Effector memory CD8-positive, alpha-beta T cell (primary cell): ENCODE measurements at places on chromosomes 11 and 22.

DNA sequence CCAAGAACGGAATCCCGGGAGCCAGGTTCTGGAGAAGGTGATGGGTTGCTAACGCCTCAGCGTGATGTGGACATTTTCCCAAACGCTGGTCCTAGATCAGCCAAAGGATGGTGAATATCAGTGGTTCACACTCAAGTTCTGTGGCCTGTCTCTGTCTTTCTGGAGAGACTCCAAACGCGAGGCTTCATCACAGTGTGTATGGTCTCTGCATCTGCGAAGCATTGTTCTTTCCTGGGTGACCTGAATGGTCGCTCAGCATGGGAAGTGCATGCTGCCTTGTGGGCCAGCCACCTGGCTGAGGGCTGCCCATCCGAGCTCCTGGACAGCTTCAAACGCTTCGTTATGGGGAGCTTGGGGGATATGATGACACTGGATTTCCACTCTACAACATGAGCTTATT, 810.0 kb downstream of the TBC1D22A start:
- H3K4me3 ChIP-seq = no peak overlapping the region
- peaks cover 18% of the 10 kb centered on the region for H3K27me3 ChIP-seq
- no peaks in the 10 kb centered on the region for H3K4me1 ChIP-seq

DNA sequence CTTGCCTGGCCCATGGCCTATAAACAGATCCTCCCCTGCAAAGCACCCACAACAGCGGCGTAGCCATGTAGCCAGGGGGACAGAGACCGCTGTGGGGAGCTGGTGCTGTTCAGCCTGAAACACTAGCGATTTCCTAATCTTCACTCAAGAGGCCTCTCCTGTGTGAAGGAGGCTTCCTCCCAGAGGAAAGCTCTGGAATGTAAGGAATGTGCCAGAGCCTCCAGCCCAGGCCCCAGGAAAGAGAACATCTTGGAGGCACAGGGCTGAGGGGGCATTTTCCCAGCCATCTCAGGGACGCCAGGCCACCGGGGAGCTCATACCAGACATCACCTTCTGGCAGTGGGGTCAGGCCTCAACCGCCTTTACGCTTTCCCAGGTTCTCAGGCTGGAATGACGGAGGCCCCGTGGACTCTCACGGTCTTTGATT, 24.0 kb downstream of the MIAT start:
- H3K4me1 ChIP-seq = peaks cover 42% of the 10 kb centered on the region
- no peak for DNase-seq
- H3K27ac ChIP-seq = peak overlapping the region; percentile 17
- H3K36me3 ChIP-seq = peaks cover 27% of the 10 kb centered on the region

DNA sequence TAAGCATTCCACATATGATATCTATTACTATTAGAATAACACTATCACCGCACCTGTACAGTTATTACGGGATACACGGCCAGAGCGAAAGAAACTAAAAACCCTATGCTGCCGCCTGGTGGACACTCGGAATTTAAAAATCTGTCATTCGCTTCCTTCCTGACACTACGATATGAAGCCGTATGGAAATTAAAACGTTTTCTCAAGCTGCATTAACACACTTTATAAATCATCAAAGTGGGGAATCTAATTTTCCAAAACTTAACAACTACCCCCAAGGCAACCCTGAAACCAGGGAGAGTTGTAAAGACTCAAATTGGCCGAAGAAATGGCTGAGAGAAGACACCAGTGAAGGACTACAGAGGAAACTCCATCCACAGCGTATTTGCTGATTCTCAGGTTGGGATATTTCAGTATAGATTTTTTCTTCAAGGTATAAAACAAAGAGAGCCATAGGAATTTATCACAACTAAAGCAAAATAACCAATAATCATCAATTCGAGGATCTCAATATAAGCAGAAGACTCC, 1.4 kb downstream of the CCDC73 start:
- H3K36me3 ChIP-seq = no peaks in the 10 kb centered on the region
- no peak overlapping the region for H3K27ac ChIP-seq
- H3K4me3 ChIP-seq = no peak overlapping the region

DNA sequence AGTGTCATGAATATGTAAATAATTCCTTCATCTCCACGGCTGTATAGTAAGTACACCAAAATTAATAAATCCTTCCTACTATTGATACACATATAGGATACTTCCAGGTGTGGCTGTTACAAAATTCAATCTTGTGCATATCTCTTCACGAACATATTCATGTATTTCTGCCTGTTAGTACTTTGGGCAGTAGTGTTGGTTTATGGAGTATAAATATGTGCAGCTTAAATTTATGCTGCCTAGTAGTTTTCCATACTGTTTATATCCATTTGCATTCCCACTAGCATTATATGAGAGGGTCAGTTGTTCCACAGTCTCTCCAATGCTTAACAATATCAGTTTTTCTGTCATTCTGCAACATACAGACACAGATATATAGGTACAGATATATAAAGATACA, 3.9 kb upstream of the OR5M8 start:
- no peaks in the 10 kb centered on the region for H3K4me1 ChIP-seq
- H3K27me3 ChIP-seq = no peaks in the 10 kb centered on the region
- no peaks in the 10 kb centered on the region for H3K36me3 ChIP-seq
- no peak for DNase-seq
- no peak overlapping the region for H3K27ac ChIP-seq

- no peaks in the 10 kb centered on the region for H3K36me3 ChIP-seq
- H3K4me3 ChIP-seq = no peak overlapping the region
- no peak overlapping the region for H3K27ac ChIP-seq
- H3K27me3 ChIP-seq = no peaks in the 10 kb centered on the region
These were observed 210.8 kb downstream of the PGR start for GRCh38 chr11:100918551-100919500.

- peaks cover 58% of the 10 kb centered on the region for H3K36me3 ChIP-seq
- no peak overlapping the region for H3K27ac ChIP-seq
- DNase-seq = no peak
These were observed 28.6 kb downstream of the SNAP29 start for GRCh38 chr22:20887375-20887774.

GRCh38 chr22:28142361-28142961, 223.4 kb upstream of the PITPNB start:
- no peaks in the 10 kb centered on the region for H3K36me3 ChIP-seq
- H3K4me1 ChIP-seq = no peaks in the 10 kb centered on the region
- DNase-seq = no peak
- H3K4me3 ChIP-seq = no peak overlapping the region
- no peak overlapping the region for H3K27ac ChIP-seq
- peaks cover 20% of the 10 kb centered on the region for H3K27me3 ChIP-seq

- no peak for DNase-seq
- peaks cover 66% of the 10 kb centered on the region for H3K27me3 ChIP-seq
- no peaks in the 10 kb centered on the region for H3K4me1 ChIP-seq
- H3K4me3 ChIP-seq = no peak overlapping the region
These were observed 19.1 kb downstream of the SYT13 start for GRCh38 chr11:45267052-45267451.

DNA sequence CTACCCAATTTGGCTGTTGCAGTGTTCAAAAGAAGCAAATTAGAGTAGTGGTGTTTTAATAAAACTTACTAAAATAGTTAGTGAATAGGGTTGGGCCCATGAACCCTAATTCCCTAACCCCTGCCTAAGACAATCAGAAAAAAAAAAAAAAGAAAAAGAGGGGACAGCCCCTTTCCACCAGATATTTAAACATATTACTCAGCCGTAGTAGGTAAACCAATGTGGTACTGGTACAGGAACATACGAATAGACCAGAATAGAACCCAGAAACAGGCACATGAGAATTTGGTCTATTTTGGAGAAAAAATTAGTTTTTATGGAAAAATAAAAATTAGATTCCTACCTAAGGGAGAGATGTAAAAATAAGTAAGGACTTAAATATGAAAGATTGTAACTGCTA, 38.6 kb downstream of the MMP7 start:
- H3K4me1 ChIP-seq = peaks cover 6% of the 10 kb centered on the region
- H3K36me3 ChIP-seq = no peaks in the 10 kb centered on the region
- H3K4me3 ChIP-seq = no peak overlapping the region
- DNase-seq = no peak
- H3K27ac ChIP-seq = no peak overlapping the region

DNA sequence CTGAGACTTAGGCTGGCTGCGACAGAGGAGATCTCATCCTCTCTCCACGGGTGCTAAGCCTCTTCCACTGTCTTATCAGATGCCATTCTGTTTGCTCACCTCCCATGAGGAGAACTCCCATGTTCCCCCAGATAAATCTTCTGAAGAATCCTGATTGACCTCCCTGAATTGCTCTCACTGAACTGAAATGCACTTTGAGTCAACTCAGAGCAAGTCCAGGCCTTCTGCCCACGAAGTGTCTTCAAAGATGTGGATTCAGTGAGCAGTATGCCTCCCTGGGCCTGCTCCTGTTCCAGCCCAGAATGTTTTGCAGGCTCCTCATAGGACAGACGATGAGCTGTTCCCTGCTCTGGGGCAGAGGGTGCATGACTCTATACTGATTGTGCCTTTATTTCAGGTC, 17.4 kb downstream of the TUB start:
- DNase-seq = no peak
- H3K36me3 ChIP-seq = no peaks in the 10 kb centered on the region
- H3K4me3 ChIP-seq = no peak overlapping the region
- no peaks in the 10 kb centered on the region for H3K4me1 ChIP-seq
- no peaks in the 10 kb centered on the region for H3K27me3 ChIP-seq
- no peak overlapping the region for H3K27ac ChIP-seq

GRCh38 chr11:43784866-43785265, 95.8 kb upstream of the ALKBH3 start:
- no peaks in the 10 kb centered on the region for H3K4me1 ChIP-seq
- H3K27ac ChIP-seq = no peak overlapping the region
- H3K27me3 ChIP-seq = no peaks in the 10 kb centered on the region

DNA sequence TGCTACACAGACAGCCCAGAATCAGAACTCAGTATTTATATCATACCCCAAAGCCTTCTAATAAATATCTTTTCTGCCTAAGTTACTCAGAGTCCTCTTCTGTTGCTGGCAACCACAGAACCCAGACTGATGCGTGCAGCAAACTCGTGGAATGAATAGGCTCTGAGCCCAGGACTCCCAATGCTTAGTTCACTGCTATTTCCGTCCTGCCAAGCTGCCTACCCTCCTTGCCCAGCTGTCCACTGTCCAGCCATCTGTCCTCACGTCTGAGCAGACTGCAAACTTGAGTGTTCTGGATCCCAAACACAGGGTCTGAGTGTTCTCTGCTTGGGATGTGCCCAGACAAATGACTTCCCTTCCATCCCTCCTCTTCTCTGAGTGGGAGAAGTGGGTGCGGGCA, 19.4 kb downstream of the PTPN5 start:
- no peak overlapping the region for H3K27ac ChIP-seq
- no peak overlapping the region for H3K4me3 ChIP-seq
- no peak for DNase-seq
- no peaks in the 10 kb centered on the region for H3K36me3 ChIP-seq
- H3K4me1 ChIP-seq = peaks cover 5% of the 10 kb centered on the region
- peaks cover 43% of the 10 kb centered on the region for H3K27me3 ChIP-seq

DNA sequence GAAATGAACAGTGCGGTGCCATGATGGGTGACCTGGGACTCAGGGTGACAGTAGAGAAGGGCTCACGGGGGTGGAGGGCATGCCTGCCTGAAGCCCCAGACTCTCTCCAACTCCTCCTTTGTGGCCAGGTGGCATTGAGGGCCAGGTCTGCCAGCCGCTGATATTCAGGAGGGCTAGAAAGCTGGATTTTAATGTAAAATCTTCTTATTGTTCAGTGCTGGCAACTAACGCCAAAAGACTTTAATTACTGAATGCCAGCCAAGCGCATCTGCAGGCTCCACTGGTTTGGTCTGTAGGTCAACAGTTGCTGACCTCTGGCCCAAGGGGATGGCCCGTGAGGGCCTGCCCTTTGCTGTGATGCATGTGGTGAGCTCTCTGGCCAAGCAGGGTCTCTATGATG, 10.3 kb downstream of the MRGPRG start:
- no peak for DNase-seq
- H3K4me3 ChIP-seq = no peak overlapping the region
- H3K27me3 ChIP-seq = peaks cover under 1% of the 10 kb centered on the region
- peaks cover 3% of the 10 kb centered on the region for H3K36me3 ChIP-seq

DNA sequence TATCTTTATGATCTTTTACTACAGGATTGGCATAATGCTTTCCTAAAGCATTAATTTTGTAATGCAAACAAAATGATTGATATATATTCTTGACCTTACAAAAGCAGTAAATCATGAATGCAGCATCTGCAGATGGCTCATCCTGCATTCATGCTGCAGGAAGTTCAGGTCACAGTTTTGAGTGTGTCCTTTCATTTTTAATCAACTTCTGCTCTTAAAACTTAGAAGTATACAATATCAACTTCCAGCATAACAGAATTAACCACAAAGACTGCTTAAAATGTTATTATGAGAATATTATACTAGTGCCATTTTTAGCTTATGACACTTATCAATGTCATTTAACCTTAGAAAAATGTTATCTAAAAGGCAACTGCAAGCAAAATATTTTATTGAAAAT, 54.0 kb downstream of the SLC36A4 start:
- no peak overlapping the region for H3K4me3 ChIP-seq
- H3K27me3 ChIP-seq = no peaks in the 10 kb centered on the region
- DNase-seq = no peak

DNA sequence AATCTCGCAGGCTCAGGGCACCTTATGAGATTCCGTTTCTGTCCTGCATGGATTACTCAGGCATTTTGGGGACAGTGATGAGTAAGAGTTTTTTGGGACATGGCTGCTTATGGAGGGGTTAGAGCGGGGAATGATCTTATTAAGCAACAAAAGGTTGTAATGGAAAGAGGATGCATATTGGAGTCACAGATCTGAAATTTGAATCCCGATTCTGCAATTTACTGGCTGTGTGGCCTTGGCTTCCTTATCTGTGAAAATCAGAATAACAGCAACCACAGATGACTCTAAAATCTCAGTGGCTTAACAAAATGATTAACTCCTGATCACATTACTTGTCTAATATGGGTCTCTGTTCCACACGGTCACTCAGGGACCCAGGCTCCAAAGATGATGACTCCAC, 5.8 kb downstream of the TSPAN18 start:
- H3K27ac ChIP-seq = no peak overlapping the region
- no peak overlapping the region for H3K4me3 ChIP-seq
- H3K27me3 ChIP-seq = peaks cover 20% of the 10 kb centered on the region
- H3K36me3 ChIP-seq = peaks cover 4% of the 10 kb centered on the region

DNA sequence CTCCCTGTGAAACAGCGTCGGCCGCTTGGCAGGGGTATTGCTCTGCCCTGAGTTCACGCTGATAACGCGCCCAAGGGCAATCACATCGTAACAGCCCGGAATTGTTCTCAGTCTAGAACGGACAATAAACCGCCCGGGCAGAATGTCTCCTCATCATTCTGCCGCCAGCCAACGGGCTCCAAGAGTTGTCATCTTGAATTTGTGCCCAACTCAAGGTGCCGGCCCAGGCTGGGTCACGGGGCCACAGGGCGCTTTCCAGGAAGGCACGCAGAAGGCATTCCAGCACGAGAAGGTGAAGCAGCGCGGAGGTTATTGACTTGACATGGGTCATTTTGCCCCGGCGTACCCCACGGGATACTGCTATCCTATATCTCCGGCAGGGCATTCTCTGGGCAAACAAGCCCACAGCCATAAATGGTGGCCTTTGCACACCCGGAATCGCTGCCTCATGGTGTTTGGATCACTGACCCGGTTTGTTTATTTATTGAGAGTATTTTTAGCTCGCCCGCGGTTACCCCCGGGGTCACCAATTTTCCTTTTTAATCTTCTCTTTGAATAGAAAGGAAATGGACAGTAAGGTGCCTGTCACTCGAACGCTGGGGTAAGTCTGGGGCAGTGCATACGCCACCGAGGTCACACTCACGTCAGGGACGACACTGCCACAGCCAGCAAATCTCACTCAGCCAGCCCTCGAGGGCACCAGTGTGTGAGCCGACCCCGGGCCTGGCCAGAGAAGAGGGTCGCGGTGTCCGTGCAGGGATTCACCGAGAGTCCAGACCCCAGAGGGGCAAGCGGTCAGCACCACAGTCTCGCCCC, 72.4 kb upstream of the FGF3 start:
- peaks cover 7% of the 10 kb centered on the region for H3K4me1 ChIP-seq
- no peak overlapping the region for H3K27ac ChIP-seq
- peaks cover 78% of the 10 kb centered on the region for H3K27me3 ChIP-seq
